ENCODE measurements at places on chromosomes 3 and 15.

DNA sequence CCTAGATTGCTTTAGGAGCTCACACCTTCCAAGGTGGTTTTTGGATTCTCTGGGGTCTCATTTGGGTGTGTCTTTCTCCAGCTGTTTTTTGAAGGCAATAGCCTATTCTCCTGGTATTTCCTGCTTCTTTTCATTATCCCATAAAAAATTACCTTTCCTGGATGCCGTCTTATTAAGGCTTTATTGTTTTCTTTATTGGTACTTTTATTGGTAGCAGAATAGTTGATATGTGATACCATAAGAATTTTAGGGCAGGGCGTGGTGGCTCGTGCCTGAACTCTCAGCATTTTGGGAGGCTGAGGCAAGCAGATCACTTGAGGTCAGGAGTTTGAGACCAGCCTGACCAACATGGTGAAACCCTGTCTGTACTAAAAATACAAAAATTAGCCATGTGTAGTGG lies 18.3 kb upstream of the MEF2A start:
- no peak for DNase-seq

DNA sequence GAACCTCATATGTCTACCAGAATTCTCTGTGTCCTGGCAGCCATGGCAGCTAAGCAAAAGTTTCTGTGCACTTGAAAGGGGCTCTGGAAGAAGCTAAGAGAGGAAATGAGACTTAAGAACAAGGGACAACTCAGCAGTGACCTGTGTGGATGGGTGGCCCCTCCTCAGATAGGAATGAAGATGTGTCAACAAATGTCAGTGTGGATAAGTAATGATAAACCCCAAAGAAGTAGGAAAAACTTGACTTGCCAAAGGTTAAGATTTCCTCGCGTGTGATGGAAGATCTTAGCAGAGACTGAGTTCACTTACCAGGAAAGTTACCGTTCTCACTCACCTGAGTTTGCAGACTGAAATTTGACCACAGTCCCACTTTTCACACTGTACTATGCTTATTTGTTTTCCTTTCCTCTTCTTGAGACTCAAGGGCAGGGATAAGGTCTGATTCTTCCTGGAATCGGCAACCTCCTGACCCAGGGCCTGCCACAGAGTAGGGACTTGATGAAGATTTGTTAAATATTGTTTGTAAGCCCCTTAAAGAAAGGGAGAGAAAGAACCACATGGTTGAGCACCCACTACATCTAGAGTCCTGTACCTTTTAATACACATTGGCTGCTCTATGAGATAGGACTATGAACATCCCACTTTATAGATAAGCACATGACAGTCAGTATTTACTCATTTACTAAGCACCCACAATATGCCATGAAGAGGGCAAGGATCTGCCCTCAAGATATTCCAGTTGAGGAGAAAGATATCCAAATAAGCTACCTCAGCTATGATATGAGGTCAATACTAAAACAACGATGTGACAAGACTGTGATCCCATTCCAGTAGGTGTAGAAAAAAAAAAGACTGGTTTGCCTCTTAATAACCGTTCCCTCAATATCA lies 7.3 kb upstream of the HRH1 start:
- no peak for DNase-seq

GRCh38 chr3:116018646-116019045 lies 395.3 kb downstream of the GAP43 start:
- DNase-seq, result no peak

DNA sequence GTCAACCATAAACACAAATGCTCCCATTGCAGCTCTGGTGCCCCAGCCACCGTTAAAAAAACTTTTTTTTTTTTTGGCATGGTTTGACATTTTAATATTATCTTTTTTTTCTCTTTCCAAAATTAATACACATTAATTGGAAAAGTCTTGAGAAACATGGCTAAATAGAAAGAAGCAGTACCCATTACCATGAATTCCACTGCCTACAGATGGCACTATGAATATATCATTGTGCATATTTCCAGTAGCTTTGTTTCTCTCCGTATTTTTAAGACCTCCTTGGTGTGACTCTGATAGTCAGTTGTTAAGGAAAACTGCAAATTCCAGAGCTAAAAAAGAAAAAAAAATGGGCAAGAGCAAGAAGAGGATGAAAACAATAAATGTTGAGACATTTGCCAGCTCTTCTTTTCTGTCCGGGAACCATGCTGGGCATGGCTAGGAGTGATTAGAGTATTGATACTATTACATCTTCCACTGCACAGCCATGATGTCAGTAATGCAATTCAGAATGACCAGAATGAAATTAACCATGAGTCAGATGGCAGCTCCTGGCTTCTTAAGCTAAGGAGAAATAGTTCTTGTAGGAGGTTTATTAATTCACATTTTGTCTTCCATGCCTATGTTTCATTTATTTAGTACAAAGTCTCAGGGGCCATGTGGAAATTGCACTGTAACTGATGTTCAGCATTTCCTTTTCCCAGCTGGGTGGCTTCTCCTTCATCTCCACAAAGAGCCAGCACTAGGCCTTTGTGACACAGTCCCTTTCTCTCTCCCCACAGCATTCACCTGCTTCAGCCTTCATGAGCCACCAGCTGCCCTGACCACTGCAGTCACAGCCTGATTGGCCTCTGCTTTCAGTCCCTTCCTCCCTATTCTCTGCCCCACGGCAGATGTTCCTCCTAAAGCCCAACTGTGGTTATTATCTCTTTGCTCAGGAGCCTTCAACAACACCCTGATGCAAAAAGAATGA lies 31.8 kb downstream of the SLC7A14 start:
- DNase-seq, result no peak

DNA sequence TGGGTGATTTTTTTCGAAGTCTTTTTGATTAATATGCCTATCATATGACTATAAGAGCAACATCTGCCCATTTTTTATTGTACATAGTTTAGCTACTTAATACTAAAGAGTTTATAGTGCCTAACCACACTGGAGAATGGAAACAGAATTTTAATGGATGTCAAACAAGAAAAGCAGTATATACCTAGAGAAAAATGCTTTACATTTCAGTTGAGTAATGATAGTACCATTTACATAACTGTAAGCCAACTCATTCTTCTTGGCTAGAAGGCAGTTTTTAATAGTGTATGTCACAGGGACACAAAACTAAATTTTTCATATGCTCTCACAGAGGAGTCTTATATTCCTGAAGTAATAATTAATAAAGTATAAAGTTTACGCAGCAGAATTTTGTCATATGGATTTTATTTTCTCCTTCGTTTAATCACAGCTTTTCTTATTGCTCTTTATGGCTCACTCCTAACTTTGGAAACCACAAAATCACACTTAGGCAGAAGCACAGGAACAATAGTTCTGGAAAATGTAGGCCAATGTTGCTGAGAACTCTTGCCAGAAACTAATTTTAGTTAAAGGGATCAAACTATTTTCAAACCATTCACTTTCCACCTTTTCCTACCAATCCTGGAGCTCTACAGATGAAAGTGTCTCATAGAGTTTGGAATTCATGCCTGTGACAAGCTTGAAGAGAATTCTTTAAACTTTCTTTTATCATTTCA lies 243.6 kb downstream of the ZIC1 start:
- no peak for DNase-seq

DNA sequence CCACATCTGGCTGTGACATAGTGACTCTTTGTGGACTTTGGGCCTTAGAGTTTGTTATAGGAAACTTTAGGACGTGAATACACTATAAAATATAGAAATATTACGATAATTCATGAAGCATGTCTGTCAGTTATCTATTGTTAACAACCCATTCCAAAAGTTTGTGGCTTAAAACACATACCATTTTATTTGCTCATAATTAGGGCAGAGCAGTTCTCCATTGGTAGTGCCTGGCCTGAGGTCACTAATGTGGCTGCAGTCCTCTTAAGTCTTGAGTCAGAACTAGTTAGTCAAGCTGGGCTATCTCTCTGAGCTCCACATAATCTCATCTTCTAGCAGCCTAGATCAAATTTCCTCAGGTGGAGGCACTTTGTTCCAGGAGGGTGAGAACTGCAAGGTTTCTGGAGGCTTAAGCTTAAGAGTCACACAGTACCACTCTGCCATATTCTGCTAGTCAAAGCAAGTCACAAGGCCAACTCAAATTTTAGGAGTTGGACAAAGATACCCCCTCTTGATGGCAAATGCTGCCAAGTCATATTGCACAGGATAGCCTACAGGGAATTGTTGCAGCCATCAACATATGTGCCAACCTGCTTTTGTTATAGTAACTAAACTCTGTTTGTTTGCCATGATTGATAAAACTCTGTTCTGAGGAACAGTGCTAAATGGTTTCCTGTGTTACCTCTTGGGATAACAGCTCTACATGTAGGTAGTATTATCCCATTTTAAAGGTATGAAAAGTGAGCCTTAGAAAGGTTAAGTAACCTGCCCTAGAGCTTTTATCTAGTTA lies 8.7 kb downstream of the ATXN7 start:
- DNase-seq, result no peak

- no peak for DNase-seq
Observed at GRCh38 chr3:5813521-5813920, 626.0 kb downstream of the EDEM1 start.

DNA sequence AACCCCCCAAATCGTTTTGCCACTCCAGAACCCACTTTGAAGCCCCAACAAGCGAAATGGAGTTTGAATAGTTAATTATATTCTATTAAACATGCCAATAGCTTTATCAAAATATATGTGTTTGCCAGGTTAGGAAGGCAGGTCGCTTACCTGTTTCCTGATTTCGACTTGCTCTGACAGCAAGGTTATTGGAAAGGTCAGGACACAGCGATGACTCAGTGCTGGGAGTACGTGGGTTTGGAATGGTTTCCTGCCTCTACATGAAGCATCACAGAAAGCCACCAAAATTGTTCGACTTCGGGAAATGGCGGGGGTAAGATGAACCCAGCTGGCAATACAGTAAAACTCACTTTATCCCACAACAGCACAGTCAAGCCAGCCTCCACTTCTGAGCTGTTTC lies 135.6 kb upstream of the ABI3BP start:
- DNase-seq, result no peak

GRCh38 chr3:98778852-98779413 lies 15.8 kb downstream of the ST3GAL6 start:
- DNase-seq, result no peak

DNA sequence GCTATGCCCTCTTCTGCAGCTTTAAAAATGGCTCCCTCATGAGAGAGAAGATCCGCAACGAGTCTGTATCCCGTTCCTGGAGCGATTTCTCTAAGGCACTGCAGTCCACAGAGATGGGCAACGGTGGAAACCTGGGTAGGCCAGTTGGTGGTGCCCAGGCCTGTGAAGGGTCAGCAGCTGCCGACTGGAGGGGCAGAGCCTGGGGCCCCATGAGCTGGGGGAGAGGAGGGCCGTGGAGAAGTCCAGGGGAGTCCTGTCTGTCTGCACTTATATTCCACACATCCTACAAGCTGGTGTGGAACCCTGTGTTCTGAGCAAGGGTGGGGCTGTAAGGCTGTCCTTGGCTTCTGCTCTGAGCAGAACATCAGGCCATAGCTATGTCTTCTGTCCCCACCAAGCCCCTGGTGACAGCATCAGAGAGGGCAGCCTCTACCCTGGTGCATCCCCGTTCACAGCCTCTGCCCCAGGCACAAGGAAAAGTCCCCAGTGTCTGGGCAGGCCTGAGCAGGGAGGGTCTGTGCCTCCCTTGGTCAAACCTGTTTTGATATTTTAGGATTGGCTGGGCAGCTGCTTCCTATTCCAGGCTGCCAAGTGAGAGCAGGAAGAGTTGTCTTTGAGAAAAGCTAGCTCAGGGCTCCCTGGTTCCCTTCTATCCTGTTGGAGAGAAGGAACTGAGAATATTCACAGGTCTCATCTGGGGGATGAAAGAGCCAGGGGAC lies 29.7 kb downstream of the XYLB start:
- no peak for DNase-seq

- peak; percentile 24 for DNase-seq
Observed at GRCh38 chr15:92617549-92618520, 37.7 kb downstream of the FAM174B start.

GRCh38 chr15:89654847-89655805 lies at the start of gene KIF7:
Gene KIF7, minus strand, starts transcription at chr15:89655467. Its CDS starts 2,537 bp downstream, at chr15:89652930.
- DNase-seq, result no peak

DNA sequence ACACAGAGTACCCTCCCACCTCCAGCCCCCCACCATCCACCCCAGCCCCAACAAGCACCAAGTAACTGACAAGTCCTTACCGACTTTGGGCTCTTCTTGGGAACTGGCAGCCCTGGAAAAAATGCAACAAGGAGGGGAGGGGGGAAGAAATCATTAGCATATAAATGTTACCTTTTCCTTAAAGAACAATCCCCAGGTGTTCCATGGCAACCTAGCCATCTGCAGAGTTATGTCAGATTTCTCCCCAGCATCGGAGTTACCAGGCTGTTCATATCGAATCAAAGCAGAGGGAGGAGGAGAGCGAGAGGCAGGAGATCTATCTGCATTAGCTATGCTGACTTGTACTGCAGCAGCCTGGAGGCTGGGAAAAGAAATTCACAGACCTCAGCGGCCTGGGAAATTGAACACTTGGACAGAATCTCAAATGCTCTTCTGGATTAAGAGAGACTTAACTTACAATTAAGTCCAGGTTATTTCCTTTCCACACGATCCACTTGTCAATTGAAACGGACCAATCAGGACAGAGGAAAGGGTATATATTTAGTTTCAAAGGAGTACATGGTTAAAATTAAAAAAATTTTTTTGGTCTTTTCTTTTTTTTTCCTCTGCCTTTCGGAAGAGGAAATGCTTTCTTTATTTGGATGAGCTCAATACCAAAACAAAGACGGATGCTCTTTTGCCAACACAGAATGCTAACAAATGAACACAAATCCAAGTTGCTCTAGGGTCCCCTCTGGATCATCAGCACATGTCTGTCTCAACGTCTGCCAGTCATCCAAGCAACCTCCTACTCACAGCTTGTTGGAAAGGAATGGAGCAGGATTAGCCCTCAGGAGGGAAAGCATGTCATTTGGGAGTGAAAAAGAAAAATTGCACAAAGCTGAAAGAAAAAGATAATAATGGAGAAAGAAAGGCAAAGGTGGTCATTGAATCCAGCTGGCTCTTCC lies 637.1 kb downstream of the MAGI1 start:
- no peak for DNase-seq

DNA sequence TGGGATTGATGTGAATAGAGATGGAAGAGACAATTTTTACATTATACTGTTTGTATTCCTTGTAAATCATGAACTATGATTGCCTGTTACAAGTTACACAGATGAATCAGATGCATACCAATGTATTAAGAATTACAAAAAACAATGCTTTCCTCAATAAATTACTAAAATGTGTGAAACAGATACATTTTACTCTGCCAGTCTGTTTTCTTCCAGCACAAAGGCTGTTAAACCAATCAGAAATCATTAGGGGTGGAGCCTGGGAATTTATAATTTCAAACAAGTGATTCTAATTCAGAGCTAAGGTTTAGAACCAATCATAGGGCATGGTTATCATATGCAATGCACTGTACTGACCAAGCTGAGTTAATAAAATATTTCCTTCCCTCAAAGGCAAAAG lies 21.8 kb upstream of the ANKRD28 start:
- no peak for DNase-seq
